Activated CD4-positive, alpha-beta T cell treated with anti-CD3 and anti-CD28 coated beads, Interleukin-2, Interleukin-4, amounts not matched to agents 100 ng/mL and 50 ng/mL, durations not matched to agents 16 hours and 8 hours (primary cell): ENCODE measurements at places on chromosomes 3 and 15.
A peak's percentile ranks its signal among the peaks of the same experiment; 100 is the strongest.

DNA sequence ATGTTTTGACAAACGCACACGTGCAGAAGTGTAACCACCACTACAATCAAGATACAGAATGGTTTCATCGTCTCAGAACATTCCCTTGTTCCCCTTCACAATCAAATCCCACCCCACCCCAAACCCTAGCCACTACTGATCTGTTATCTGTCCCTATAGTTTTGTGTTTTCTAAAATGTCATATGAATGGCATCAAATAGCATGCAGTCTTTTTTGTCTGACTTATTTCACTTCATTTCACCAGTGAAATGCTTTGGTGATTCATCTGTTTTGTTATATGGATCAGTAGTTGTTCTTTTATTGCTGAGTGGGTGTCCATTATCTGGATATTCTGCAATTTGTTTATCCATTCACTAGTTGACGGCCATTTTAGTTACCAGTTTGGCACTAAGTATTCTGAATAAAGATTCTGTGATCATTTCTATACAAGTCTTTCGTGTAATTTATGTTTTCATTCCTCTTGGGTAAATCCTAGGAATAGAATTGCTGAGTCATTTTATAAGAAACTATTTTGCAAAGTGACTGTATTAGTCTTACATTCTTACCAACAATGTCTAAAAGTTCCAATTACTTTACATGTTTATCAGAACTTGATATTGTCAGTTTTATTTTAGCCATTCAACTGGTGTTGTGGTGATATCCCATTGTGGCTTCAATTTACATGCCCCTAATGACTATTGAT is 232.8 kb downstream of the CLSTN2 start:
- no peak for DNase-seq

- peak; percentile 86 for DNase-seq
Measured at GRCh38 chr3:188700501-188700900, 471.3 kb upstream of the TPRG1 start.

DNA sequence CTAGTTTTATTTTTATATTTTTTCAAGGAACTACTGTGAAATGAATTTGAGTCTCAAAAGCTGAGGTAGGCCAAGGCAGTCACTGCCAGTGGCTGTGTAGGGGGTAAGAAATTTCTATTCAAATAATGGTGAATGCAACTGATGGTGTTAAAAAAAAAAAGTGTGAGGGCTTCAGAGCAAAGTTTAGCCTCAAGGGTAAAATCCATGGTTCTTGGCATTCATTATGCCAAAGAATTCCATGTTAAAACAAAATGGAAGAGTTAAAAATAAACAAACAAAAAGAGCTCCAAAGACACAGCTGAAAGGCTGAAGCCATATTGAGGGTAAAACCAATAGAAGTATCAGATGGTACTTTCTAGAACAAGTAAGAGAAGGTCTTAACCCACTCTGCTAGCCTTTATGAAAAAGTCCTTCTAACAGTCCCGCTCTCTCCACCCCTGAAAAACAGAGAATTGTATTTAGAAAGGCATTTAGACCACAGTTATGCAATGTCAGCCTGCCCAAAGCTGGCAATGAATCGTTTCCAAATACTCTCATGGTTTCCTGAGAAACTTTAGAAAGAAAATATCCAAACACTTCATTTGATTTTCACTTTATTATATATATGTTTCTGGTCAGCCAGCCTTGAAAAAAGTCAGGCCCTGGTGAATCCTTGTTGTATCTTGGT is 158.4 kb upstream of the GMNC start:
- no peak for DNase-seq

GRCh38 chr3:48859206-48859605 is 11.5 kb upstream of the PRKAR2A start:
- no peak for DNase-seq

DNA sequence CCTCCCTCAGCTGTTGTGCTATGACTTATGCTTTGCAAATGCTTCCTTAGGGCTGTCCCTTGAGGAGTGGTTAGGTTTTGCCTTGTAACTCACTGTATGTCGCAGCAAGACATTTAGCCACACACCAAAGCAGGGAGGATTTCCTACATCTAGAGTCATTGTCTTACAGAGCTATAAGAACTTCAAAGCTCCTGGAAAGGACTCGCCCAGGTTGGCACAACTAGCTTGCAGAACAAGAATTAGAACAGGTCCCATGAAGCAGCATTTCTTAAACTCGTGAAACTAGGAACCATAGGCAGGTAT is 19.4 kb upstream of the ACAP2 start:
- DNase-seq = no peak

GRCh38 chr3:141677701-141678100 is 60.4 kb upstream of the RNF7 start:
- no peak for DNase-seq

- DNase-seq = no peak
Measured at GRCh38 chr15:51075364-51075763, 19.3 kb downstream of the TNFAIP8L3 start.

DNA sequence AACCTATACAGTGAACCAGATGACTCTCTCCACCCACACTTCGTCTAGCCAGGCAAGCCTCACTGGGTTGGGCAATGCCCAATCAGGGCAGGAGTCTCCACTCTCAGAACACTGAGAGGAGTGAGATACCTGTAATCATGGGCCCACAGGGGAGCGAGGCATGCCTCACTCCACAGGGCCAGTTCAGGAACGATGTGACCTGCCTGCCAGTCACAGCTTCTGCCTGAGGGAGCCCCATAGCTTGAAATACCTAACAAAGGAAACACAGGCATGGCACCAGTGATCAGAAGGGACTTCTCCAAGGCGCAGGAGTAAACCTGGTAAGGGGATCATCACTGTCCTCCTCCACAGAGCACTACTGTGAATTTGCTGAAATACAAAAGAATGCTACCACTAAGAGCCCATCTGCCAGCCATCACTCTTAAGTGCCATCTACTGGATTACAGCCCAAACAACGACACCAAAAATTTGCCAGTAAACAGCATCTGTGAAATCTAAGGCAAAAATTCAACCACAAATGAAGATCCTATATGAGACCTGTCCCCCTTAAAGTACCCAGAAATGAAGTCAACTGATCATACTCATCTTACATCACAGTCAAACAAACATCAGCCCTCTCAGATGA is 689.9 kb upstream of the SEMA6D start:
- DNase-seq = no peak

- no peak for DNase-seq
Measured at GRCh38 chr3:188305220-188305619, 151.3 kb downstream of the LPP start.

DNA sequence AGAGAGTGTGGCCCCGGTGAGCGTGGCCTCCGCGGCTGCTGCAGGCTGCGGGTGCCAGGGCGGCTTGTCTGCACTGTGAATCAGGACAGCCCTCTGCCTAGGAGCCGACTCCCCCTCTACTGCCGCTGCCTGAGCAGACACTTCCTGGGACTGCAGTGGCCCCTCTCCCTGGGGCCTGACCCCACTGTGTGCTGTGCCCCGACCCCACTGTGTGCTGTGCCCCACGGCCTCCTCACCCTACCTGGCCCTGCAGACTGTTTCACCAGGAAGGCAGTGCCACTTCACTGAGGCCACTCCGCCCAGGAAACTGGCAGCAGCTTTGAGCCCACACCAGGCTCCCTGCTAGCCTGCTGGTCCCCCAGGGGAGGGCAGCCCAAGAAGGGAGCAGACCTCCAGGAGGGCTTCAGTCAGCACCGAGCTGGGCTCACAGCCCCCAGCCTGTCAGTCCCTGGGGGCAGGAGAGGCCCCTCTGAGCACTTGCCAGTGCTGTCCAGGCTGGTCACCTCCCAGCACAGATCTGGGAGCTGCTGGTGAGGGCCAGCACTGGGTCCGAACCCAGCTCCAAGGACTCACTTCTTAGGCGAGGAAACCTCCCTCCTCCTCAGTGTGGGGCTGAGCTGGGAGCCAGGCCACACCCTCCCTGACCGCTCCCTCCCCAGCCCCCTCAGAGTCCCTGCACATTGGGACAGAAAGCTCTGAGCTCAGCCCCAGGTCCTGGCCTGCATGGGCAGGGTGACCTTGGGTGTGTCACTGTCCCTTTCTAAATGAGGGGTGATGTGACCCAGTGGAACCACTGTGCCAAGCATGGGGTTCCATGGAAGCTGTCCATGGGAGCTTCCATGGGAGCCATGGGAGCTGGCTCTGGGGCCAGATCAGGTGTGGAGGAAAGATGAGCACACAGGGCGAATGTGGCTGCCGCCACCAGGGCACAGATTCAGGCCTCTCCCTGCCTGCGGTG is 56.8 kb downstream of the DNAJB8 start:
- DNase-seq = no peak

DNA sequence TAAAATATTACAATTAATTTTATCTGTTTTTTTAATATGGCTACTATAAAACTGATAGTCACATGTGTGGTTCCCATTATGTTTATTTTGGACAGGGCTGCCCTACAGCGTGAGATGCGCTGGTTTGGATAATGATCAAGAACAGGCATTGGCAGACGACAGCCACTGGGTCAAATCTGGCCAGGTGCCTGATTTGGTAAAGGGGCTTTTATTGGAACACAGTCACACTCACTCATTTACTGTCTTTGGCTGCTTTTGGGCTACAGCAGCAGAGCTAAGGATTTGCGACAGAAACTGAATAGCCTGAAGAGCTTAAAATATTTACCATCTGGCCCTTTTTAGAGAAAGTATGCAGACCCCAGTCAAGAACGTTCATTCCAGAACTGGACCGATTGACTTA is 724.2 kb upstream of the CFAP20DC start:
- no peak for DNase-seq

DNA sequence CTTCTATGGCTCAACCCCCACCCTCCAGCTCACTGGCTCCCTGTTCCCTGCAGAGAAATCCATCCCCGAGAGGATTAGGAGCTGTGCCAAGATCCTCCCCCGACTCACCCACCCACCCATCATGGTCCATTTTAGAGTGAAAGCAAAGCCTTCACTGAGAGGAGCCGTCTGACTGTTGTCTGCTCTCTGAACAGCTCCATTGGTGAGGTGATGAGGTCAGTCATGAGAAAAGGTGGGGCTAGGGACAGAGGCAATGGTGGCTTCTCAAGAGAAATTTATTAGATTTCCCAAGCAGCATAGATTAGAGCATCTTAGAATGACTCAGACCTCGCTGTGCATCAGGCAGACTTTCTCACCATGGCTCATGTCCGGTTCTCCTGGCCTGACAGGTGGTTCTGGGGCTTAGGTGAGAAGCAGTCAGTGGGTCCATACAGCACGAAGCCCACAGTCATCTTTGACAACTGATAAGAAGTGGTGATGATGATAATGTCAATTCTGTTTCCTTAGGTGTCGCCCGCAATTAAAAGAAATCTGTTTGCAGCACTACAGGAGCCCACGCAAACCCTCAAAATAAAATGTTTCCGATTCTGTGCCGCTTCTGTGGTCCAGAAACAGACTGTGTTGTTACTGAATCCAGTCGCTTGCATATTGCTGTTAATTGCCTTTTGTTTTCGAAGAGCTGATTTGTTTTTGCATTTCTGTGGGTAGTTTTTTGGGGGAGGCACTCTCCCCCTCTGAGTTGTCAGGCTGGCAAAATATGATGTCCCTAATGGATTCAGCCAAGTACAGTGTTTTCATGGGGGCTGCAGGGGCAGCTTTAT is 24.8 kb upstream of the RHO start:
- no peak for DNase-seq

DNA sequence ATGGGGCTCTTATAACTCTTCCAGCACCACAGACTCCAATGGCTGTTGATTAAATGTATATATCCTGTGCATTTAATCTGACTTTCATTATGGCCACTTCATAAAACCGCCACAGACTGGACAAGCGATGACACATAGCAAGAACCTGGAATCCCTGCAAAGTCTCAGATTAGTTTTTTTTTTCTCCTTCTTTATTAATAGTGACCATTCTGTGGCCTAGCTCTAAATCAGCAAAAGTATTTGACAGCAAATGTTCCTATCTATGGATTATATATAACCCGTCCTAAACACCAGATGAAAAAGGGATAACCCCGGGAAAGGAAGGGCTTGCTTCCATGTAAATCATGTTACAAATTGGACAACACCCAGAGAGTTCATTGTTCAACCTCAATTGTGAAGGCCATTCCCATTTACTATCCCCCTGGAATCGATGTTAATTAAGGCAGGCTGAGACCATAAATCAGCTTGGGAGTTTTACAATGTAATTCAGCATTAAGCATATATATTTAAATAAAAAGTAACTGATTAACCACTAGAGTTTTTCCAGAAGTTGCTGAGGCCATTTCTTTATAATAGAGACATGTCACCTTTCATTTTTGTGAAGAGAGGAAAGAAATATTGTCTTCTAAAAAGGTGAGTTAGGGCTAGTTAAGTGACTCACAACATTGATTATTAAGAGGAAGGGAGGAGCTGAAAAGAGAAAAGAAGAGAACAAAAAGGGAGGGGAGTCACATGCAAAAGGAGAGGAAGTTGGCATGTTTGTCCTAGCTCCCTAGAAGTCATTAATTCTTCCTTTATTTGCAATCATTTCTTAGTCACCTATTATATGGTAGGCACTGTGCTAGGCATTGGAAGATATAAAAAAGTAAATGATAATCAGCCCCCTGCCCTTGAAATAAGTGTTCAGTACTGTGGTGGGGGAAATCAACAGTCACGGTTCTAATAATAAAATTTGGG is 26.2 kb downstream of the ALDH1A2 start:
- no peak for DNase-seq

DNA sequence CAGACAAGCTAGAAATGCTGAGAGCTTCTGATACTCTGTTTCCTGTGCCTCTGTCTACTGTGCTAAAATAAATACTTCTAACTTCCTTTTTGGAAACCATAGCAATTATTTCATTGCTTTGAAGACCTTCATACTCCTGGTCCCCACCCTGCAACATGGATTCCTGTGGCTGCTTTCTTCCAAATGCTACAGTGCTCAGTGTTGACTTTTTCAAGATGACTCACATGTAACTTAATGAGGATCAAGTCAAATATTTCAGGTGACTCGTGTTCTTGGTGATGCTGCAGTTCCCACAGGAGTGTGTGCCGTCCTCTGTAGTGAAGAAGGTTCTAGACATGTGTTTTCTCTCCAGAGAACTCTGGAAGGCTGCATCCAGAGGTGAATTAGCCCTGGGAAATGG is 288.6 kb downstream of the CLSTN2 start:
- no peak for DNase-seq

DNA sequence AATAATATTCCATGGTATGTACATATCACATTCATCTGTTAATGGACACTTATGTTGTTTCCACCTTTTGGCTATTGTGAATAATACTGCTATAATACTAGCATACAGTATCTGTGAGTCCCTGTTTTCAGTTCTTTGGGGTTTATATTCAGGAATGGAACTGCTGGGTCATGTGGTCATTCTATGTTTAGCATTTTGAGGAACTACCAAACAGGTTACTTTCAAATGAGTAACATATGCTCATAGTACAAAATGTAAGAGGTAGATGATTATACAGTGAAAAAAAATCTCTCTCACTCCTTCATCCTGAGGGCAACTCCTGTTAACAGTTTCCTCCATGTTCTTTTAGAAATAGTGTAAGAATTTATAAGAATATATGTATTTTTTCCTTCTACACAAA is 162.2 kb downstream of the PLD1 start:
- no peak for DNase-seq
